Anterior cingulate cortex (tissue), 58 donors: ENCODE measurements at places on chromosomes 5 and 9.

GRCh38 chr9:4328723-4329122 is 28.9 kb upstream of the GLIS3 start:
- DNase-seq = no peak

- no peak for DNase-seq
Measured at GRCh38 chr9:133702798-133703590, 35.2 kb downstream of the SARDH start.

DNA sequence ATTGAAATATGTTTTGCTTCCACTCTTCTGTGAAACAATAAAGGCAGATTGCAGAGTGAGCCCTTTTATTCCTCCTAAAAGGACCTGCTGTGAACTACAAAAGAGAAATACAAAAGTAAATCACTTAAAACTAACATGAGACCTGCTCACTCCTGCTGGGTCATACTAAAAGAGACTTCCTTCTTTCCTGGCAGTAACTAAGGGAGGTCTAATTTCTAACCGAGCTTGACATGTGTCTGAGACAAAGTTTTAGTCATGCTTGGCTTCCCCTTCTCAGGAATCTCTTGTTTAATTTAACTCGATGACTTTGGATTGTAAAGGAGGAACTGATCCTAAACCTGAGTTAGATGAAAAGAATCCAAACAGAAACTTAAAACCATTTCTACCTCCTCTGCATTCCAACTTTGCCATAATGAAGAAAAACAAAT is 86.4 kb upstream of the CDH6 start:
- no peak for DNase-seq

DNA sequence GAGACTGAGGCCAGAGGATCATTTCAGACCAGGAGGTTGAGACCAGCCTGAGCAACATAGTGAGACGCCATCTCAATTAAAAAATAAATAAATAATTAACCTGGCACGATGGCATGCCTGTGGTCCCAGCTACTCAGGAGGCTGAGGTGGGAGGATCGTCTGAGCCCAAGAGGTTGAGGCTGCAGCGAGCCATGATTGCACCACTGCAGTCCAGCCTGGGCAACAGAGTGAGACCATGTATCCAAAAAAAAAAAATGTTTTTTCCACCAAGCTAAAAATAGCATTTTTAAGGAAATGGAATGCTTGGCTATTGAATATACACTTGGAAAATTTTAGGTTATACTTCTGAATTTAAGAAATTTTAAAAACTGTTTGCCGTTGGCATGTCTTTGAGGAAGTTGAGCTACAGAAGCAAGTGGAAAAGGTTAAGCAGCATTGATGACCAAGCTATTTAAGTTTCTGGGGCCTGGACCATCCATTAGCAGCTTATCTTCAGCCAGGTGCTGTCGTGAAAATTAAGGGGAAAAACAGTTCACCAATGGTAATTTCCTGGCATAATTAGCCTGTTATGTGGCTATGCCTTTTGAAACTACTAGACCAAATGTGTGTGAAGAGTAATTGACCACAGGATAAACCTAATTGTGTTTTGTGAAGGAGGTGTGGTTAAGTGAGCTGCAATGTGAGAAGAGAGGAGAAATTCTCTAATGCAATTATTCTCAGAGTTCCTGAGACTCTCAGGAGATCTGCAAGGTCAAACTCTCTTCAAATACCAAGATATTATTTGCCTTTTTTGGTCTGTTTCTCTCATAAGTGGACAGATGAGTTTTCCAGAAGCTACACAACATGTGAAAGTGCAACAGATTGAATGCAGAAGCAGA is 21.0 kb downstream of the F2R start:
- DNase-seq = no peak

GRCh38 chr9:127783111-127784008 is 2.5 kb upstream of the CDK9 start:
- no peak for DNase-seq

- DNase-seq = no peak
Measured at GRCh38 chr5:143865426-143866025, 53.6 kb downstream of the HMHB1 start.

DNA sequence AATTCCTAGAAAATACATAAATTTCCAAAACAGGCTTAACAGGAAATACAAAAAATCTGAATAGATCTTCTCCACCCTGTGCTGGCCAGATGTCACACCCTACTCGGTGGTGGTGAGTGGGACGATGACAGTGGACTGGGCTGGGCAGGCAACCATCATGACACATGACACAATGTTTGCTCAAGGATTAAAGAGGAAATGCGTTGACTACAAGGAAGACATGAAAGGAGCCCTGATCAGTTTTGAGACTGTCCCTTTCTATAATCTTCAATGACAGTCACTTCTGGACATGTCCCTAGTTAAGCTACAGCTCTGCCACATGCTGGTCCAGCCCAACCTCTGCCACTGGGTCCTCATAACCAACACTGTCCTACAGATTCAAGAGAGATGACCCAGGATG is 99.8 kb downstream of the ZDHHC21 start:
- DNase-seq = no peak

- no peak for DNase-seq
Measured at GRCh38 chr9:21803649-21804048, 1.2 kb downstream of the MTAP start.

DNA sequence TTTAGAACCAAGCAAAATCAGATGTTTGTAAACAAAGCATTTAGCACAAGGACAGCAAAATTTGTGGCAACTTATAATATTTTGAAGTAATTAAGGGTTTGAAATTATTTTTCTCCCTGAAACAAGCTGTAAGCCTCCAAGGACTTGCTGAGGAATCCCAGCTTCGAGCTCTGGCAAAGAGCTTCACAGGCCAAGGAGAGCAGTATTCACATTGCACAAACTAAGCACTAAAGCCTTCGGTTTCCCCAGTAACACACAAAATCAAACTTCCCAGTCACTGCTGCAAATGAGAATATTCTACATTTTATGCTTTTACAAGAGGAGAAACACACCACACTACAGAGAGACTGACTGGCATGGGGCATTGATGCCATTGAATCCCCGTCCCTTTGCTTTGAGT is 101.9 kb downstream of the WDR41 start:
- no peak for DNase-seq

DNA sequence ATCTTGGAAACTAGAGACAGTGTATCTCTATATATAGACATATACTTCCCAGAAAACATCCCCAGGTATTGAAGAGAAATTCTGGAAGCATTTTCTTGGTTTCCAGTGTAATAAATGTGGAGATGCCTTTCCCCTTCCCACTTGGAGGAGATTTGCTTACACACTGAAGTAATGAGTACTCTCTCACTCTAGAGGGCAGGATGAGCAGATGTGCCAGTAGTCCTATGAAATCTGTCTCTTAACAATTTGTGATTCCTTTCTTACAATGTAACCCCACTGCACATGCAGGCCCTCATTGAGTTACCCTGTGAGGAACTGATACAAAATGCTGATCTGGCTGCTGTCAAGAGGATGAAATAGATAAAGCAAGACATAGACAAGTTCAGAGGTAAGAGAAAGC is 567.2 kb downstream of the SLCO4C1 start:
- DNase-seq = no peak

DNA sequence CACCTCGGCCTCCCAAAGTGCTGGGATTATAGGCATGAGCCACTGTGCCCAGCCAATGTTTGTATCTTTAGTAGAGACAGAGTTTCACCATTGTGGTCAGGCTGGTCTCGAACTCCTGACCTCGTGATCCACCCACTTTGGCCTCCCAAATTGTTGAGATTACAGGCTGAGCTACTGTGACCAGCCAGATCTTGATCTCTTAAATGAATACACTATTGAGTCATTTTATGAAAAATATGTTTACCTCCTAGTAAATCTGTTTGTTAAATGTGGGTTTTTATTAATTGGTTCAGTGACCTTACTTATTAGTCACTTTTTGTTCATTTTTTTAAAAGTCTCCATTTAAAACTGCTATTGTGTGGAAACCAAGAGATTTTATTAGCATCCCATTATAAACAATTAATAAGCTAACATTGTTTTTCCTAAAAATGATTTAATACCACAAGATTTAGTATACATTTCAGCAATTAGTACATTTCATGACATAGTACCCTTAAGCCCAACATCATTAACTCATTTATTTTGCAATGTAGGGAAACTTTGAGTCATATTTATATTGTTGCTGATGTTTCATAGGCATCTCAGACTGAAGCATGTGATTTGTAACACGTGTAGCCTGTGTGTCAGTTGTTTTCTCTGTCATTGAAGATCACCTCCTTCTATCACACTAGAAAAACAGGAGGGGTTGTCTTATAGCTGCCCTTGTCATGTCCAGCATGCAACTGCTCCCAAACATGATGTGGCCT is 261.2 kb downstream of the TAF11L14 start:
- no peak for DNase-seq

- DNase-seq = no peak
Measured at GRCh38 chr5:40356248-40356647, 323.5 kb upstream of the PTGER4 start.

DNA sequence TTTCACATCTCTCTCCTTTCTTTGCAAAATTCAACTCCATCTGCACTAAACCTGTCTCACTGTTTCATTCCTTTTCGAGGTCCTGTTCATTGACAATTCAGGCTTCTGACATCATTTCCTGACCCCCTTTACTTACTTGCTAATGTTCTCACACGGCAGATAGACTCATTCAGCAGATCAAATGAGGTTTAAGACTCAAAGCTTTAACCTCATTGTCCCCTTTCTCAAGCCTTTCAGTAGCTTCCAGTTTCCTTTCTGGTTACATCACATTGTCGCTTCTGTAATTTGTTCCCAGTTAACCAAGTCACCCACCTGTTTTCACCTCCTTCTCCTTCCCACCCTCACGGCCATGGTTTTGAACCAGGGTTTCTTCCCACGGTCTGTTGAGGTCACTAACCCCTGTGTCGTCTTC is 143.4 kb upstream of the OTULINL start:
- no peak for DNase-seq

DNA sequence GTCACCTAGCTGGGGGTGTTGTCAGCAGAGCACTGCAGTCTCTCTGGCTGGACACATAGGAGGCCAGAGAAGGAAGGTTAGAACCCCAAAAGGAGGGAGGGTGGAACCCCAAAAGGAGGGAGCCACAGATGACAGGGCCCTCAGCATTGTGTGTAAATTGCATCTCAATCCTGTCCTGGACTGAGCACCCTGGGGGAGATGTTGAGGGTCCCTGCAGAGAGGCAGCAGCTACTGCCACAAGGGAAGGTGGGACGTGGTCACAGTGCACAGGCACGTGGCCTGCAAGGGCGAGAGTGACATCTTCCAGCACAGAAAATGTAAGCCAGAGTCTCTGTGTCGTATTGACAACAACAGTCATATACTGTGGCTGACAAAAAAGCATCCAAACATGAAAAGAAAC is 36.5 kb upstream of the CEP72 start:
- no peak for DNase-seq

DNA sequence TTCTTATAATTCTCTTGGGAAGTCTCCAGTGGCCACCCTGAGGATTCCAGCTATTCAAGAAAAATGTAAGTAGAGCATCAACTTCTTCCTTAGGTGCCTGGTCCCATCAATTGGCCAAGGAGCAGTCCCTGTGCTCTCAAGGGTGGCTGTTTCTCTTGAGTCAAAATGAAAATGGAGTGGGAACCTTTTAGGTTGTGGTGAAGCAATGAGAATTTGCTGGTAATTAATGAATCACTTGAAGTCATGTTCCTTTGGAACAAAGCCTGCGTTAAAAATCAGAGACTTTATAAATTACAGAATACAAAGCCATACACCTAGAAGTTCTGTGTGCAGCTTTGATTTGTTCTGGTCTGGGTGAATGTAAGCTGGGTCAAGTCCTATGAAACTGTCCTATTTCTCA is 48.9 kb downstream of the IL31RA start:
- no peak for DNase-seq

DNA sequence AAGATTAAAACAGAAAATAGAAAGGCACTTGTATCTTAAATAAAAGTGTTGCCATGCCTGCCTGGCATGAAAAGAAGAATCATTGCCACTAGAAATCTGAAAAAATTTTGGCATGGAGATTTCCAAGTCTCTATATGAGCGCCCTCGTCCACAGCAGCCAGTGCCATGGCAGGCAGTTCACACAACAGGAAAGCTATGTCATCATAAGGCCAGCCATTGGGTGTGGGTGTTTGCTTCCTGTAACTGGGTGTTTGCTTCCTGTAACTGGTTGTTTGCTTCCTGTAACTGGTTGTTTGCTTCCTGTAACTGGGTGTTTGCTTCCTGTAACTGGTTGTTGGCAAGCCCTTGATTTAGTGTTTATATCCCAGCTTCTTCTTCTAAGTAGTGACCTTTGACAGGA is 446.7 kb downstream of the IRX1 start:
- no peak for DNase-seq

- DNase-seq = no peak
Measured at GRCh38 chr5:126477294-126478117, 54.3 kb downstream of the GRAMD2B start.

GRCh38 chr5:15383469-15383868 is 116.5 kb upstream of the FBXL7 start:
- no peak for DNase-seq

GRCh38 chr9:16898464-16898863 is 28.0 kb upstream of the BNC2 start:
- DNase-seq = no peak

- no peak for DNase-seq
Measured at GRCh38 chr5:59746241-59746765, 147.2 kb downstream of the PDE4D start.

- no peak for DNase-seq
Measured at GRCh38 chr9:89853931-89854330, 249.1 kb downstream of the GADD45G start.

- no peak for DNase-seq
Measured at GRCh38 chr5:71832812-71833715, 114.0 kb downstream of the CARTPT start.

GRCh38 chr9:135079676-135080075 is 7.8 kb upstream of the OLFM1 start:
- DNase-seq = no peak

GRCh38 chr9:33223696-33224095 is 16.3 kb upstream of the SPINK4 start:
- DNase-seq = no peak

- no peak for DNase-seq
Measured at GRCh38 chr5:177595026-177595585, 3.1 kb downstream of the TMED9 start.
